ENCODE measurements at places on chromosomes 5 and 9.

GRCh38 chr5:138983984-138984383 lies 108.8 kb upstream of the LRRTM2 start:
- DNase-seq, result no peak

GRCh38 chr5:69364850-69365249 lies 4.5 kb downstream of the AK6 start:
- DNase-seq, result no peak

GRCh38 chr9:21741151-21741550 lies 61.3 kb upstream of the MTAP start:
- DNase-seq, result no peak

DNA sequence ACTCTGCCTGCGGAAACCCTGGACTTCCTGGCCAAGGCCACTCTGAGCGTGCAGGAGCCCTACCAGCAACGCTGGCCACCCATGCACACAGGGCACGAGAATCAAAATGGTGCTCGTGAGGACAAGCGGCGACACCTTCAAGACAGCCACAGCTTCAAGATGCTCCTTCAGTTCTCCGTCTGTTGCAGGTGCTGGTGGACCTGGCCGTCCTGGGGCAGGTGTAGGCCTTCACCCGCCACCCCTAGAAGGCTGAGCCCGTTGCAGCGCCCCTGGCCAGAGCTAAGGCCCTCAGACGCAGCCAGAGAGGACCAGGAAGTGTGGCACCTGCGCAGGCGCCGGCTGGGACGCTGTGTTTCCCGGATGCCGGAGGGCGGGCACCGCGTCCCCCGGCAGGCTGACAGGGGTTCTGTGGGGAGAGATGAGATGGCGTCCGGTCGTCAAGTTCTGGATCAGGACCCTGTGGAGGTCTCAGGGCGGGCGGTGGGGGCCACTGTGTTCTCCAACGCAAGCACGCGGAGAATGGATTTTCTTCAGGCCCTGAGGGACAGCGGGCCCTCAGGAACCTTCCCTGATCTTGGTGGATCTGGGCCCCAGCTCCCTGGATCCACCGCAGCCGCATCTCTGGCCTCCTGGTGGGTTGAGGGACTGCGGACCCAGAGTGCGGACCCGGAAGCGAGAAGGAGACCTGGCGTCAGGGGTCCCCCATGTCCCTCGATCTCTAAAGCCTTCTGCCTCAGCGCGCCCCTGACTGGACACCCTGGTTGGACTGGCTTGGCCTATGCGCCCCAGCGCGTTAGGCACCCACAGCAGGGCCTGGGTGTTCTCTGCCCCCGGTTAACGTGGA lies 1770.8 kb upstream of the CDH9 start:
- no peak for DNase-seq

- DNase-seq, result no peak
These were observed 76.5 kb upstream of the ATG10 start for GRCh38 chr5:81895307-81895706.

DNA sequence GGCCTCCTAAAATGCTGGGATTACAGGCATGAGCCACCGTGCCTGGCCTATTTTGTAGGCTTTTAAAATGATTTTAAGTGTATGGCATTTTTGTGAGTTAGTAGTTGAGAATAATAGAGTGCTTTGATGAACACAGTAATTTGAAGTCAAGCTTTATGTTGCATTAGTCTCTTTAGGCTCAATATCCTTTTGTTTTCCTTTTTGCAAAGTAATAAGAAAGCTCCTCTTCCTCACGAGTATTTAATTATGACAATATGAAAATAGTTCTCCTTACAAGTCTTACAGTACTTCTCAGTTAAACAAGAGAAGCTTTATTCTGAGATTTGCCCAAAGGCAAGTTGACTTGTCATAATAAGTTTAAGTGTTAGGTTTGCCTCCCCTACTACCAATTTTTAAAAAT lies 69.0 kb downstream of the TJP2 start:
- no peak for DNase-seq

DNA sequence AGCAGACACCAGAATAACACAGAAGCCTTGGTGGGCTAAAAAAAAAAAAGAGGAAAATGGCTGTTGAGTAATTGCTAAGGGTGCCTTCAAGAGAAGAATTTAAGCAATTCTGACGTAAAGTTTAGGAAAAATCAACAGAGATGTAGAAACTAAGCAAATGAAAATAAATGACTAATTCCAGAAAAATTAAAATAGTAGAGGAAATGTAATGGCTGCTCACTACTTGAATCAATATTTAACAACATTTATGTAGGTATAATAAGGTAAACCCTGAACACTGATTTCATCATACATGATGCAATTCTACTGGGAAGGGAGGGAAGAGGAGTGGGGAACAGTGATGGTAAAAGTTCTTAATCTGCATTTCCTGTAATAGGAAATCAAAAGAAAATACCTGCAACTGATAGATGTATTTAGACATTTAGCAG lies 41.4 kb downstream of the PUM3 start:
- no peak for DNase-seq

GRCh38 chr5:157365732-157366131 lies 94.3 kb upstream of the NIPAL4 start:
- no peak for DNase-seq

GRCh38 chr5:172003746-172004145 lies 2.7 kb downstream of the FBXW11 start:
- DNase-seq, result no peak

DNA sequence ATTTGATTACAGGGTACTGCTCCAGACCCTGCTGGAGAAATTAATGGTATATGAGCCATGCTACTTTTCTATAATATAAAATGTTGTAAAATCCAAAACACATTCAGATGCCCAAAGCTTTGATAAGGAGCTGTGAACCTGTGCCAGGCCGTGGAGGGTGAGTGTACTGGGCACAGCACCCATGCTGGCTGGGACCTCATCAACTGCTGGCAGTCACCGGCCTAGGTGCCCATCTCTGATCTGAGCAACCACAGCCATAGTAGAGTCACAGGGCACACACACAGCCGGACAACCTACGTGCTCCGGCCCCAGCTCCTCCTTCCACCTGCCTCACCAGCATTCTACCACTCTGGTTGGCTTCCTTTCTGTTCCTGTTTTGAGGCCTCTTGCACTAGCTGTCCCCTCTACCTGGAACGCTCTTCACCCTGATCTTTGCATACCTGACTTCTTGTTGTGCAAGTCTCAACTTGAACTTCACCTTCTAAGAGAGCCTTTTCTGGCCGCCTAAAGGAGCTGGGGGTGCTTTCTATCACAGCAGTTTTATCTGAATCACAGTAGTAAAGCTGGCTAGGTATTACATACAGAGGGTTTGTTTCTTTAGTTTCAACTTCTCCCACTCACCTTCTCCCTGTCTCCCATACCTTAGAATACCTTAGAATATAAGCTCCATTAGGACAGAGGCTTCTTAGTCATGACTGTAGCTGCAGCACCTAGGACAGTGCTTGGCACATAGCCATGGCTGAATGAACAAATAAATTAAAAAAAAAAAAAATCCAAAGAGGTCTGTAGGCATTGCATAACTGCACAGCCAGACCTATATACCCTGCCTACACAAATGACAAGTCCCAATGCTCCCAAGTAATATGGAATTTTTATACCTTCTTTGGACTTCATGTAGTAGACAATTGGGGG lies 51.7 kb downstream of the MED27 start:
- DNase-seq, result no peak

GRCh38 chr9:78001946-78002731 lies 29.5 kb downstream of the GNAQ start:
- no peak for DNase-seq

DNA sequence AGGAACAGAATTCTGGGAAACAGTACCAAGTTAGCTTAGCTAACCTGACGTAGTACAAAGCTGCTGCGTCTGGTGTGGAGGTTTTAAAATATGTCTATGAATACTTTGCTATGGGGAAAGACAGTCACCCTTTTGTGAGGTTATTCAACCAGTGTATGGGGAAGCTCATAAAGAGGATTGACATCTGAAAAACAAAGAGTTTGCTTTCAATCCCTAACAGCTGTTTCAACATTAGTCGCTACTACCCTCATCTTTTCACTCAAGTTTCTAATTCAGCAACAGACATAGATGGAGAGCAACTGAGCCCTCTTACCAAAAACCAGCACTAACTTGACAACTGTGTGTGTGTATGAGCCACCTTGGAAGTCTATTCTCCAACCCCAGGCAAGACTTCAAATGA lies 7.8 kb upstream of the MSANTD3 start:
- no peak for DNase-seq

DNA sequence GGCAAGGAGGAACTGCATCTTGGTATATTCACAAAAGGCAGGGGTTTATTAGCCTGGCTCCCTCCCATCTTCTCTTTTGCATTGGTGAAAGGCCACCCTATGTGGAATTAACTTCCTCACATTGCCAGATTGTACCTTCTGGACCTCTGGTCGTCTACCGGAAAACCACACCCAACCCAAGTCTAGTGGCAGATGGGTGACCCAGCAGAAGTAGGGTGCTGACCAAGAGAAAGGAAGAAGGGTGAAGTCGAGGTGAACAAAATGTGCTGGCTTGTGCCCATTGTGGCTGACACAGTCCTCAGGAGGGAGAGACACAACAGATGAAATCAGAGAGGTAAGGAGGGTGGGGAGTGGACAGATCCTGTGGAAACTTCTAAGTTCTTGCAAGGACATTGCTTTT lies 39.8 kb upstream of the DAP start:
- no peak for DNase-seq

All from activated T-cell treated with anti-CD3 and anti-CD28 coated beads, Interleukin-2, amount 50 U/mL, for 72 hours (primary cell).